Stimulated activated naive B cell treated with anti-CD40 and anti-IgM and Interleukin-4, amounts not matched to agents 10 μg/mL and 1 μg/mL and 100 μg/mL, for 72 hours (primary cell): ENCODE measurements at places on chromosomes 1 and 21.

DNA sequence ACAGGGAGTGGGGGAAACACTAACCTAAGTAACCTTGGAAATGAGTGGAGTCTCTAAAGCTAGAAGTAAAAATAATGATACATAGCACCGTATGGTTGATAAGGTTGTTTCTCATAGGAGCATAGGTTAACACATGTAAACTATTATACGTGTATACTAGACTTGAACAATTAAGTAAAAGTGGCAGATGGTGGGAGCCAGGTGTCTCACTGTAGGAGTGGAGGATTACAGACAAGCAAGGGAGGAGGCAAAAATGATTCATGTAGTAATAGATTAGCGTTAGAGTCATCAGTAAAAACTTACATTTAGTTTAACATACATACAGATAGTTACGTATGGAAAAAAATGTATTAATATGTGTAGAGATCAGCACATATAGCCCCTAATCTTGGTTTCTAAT is 138.4 kb upstream of the DSCAM start:
- no peaks in the 10 kb centered on the region for H3K27me3 ChIP-seq
- H3K4me1 ChIP-seq, result no peaks in the 10 kb centered on the region
- H3K27ac ChIP-seq, result no peak overlapping the region
- DNase-seq, result no peak
- no peaks in the 10 kb centered on the region for H3K36me3 ChIP-seq
- no peak overlapping the region for H3K4me3 ChIP-seq

DNA sequence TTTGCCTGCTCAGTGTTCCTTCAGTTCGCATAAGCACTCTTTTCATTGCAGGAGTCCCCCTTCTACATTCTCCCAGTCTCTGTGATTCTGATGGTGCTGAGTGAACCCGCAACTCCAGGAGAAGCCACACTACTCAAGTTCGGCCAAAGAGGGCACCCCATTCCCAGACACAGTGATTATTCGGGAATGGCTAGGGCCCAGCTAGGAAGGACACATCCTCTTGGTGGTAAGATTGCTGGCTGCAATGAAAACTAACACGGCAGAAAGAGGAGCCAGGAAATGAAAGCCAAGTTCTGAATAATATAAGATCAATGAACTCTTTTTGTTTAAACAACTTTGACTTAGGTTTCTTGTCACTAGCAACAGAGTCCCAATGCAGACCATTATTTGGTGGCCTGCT is 14.9 kb downstream of the CREG1 start:
- H3K27me3 ChIP-seq, result no peaks in the 10 kb centered on the region
- peaks cover 2% of the 10 kb centered on the region for H3K36me3 ChIP-seq
- H3K27ac ChIP-seq, result peak overlapping the region; percentile 25
- H3K4me1 ChIP-seq, result peaks cover 22% of the 10 kb centered on the region
- peak overlapping the region; percentile 35 for H3K4me3 ChIP-seq

DNA sequence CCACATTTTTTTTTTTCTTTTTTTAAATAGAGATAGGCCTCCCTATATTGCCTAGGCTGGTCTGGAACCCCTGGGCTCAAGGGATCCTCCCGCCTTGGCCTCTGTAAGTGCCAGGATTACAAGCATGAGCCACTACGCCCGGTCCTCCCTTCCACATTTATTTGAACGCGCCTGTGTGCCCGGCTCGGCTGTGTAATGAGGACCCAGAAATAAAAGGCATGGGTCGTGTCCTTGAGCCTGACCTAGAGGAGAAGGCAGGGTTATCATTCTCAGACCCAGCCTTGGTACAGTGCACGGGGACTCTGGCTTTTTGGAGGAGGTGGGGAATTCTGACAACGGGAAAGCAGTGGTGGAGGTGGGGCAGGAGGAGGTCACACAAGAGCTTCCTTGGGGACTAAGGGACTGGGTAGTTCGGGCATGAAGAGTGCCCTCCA is 841 bp downstream of the CENPF start:
- peaks cover 10% of the 10 kb centered on the region for H3K4me1 ChIP-seq
- peaks cover 8% of the 10 kb centered on the region for H3K36me3 ChIP-seq
- DNase-seq, result no peak
- H3K4me3 ChIP-seq, result peak overlapping the region; percentile 94
- H3K27ac ChIP-seq, result peak overlapping the region; percentile 47

- peak overlapping the region; percentile 17 for H3K4me3 ChIP-seq
- H3K27ac ChIP-seq, result peak overlapping the region; percentile 65
- no peak for DNase-seq
- no peaks in the 10 kb centered on the region for H3K27me3 ChIP-seq
- no peaks in the 10 kb centered on the region for H3K36me3 ChIP-seq
These were observed 218.5 kb downstream of the DISC1 start for GRCh38 chr1:231844986-231845502.

DNA sequence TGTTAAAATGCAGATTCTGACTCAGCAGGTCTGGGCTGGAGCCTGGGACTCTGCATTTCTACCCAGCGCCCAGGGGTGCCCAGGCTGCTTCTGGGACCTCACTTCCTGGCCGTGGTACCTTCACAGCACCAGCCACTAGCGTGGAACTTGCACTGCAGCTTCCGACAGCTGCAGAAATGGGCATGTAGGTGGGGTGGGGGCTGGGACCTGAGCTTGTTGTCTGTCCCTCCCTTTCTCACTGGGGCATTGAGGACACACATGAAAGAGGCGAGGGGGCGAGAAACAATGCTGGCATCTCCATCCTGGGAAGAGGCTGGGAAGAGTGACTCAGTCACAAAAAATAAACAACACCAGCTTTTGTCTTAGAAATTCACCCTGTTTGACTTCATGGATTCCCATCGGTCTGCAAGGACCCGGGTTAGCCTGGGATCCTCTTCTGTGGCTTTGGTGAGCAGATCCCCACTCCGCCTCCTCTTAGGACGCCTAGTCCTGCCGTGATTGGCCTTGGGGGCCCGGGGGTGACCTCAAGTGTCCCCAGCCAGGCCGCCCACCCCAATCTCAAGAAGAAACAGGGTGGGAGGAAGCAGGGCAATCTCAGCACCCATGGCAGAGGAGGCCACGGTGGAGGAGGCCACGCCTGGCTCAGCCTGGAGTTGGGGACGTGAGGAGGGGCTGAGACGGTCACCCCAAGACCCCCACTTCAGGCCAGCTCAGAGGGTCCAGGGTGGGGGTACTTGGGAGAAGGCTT is 29.9 kb upstream of the POFUT2 start:
- no peaks in the 10 kb centered on the region for H3K36me3 ChIP-seq
- H3K4me3 ChIP-seq, result no peak overlapping the region
- DNase-seq, result no peak
- H3K27ac ChIP-seq, result no peak overlapping the region
- peaks cover 7% of the 10 kb centered on the region for H3K4me1 ChIP-seq
- peaks cover 43% of the 10 kb centered on the region for H3K27me3 ChIP-seq

- H3K27ac ChIP-seq, result peak within 1 kb of the TSS; percentile 77
- peaks cover 84% of the 10 kb centered on the region for H3K27me3 ChIP-seq
- H3K4me3 ChIP-seq, result peak within 1 kb of the TSS; percentile 17
- peaks cover 3% of the 10 kb centered on the region for H3K36me3 ChIP-seq
These were observed at the start of gene CSMD2 for GRCh38 chr1:34164771-34165391. CSMD2 (minus strand) TSS chr1:34165230; CDS start chr1:34165097, 133 bp downstream.

DNA sequence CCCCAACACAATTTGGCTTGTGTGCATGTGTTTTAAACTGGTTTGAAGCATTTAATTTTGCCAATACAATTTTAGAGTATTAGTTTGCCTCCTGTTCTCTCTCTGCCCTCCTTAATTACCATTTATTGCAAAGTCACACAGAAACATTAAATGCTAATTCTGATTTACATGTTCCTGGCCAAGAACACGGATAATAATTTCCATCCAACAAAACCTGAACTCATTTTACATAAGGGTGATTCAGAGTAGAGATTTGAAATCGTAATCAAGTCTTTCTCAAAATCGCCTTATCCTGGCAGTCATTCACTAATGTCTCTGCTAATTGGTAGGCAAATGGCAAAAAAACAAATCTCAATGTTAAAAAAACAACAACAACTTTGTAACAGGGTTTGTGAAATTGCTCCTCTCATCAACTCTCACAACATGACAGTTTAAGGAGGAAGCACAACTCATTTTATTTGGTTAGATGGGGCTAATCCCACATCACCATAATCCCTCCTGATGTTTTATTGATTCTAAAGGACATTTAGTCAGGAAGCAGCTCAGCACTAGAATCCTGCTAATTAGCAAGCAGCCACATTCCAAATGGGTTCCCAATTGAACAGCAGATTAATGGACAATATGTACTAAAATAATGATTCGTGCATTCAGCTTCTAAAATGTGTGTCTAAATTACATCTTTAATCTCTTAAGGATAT is 55.9 kb downstream of the C1orf87 start:
- no peak overlapping the region for H3K4me3 ChIP-seq
- peaks cover 12% of the 10 kb centered on the region for H3K27me3 ChIP-seq
- no peak overlapping the region for H3K27ac ChIP-seq
- no peaks in the 10 kb centered on the region for H3K4me1 ChIP-seq
- no peaks in the 10 kb centered on the region for H3K36me3 ChIP-seq

- peaks cover 9% of the 10 kb centered on the region for H3K4me1 ChIP-seq
- no peaks in the 10 kb centered on the region for H3K36me3 ChIP-seq
- H3K4me3 ChIP-seq, result no peak overlapping the region
- peaks cover 39% of the 10 kb centered on the region for H3K27me3 ChIP-seq
These were observed 100.2 kb downstream of the RIPK4 start for GRCh38 chr21:41666641-41667081.

GRCh38 chr1:228799924-228800323 is 64.6 kb downstream of the RHOU start:
- no peaks in the 10 kb centered on the region for H3K36me3 ChIP-seq
- DNase-seq, result no peak
- H3K4me1 ChIP-seq, result peaks cover 5% of the 10 kb centered on the region
- H3K4me3 ChIP-seq, result no peak overlapping the region
- H3K27ac ChIP-seq, result no peak overlapping the region

DNA sequence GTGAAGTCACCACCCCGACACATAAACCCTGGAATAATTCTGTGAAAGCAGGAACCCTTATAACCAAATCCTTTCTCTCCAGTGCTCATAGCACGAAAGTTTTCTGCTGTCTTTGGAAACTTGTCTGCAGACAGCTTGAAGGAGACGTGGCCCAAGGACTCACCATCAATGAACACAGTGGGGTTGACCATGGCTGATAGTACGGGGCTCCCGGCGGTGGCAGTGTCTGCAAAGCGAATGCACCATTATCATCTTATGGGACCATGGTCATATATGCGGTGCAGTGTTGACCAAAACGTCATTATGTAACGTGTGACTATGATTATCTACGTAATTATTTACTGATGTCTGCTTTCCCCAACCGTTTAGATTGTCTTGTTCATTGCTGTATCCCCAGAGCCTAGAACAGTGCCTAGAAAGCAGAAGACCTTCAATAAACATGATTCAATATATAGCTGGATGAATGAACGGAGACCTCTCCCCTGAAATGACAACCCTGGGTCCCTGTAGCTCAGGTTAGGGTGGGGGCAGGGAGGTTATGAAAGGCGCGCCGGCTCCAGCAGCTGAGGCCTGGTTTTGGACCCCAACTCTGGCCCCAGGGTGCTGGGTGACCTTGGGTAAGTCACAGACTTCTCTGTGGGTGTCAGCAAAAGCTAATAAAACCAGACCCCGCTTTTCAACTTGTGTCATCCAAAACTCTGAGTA is 128.4 kb upstream of the ZBTB40 start:
- no peak overlapping the region for H3K4me3 ChIP-seq
- no peaks in the 10 kb centered on the region for H3K36me3 ChIP-seq
- H3K27me3 ChIP-seq, result peaks cover 7% of the 10 kb centered on the region
- no peak overlapping the region for H3K27ac ChIP-seq
